ENCODE measurements at places on chromosomes 1 and 21.

- DNase-seq = no peak
Observed at GRCh38 chr1:187051618-187052232, 223.0 kb downstream of the PLA2G4A start.

- DNase-seq = no peak
Observed at GRCh38 chr1:16888860-16889816, 6.6 kb upstream of the RNU1-2 start.

- DNase-seq = no peak
Observed at GRCh38 chr21:27519361-27519760, 552.5 kb upstream of the ADAMTS5 start.

DNA sequence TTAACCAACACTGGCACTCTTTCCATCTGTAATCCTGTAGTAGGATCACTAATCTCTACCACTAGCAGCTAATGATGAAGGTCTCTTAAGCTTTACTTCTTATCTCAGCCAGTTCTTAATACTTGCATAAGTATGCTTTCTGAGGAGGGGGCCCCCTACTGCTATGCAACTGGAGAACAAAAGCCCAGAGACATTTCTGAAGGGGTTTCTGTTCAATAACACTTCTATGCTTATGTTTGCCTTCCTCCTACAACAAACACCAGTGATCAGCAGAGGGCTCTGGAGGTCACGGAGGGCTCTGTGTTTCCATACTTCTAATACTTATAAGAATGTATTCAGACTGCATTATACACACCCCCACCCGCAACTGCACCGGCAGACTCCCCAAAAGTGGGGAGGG is 215.8 kb downstream of the BARHL2 start:
- no peak for DNase-seq

DNA sequence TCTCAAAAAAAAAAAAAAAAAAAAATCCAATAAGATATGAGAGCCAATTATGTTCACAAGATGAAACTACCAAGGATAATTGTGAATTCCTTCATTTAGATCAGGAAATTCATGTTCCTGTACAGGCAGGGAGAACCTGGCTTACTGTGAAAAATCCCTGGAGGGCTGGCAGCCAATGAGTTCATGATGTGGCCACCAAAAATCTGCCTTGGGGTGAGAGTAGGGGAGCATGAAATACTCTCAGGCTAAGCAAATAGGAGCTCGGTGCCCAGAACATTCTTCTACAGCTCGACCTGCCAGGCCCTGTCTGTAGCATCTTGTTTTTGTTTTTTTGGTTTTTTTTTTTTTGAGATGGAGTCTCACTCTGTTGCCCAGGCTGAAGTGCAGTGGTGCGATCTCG is 50.1 kb downstream of the PIK3CD start:
- no peak for DNase-seq

GRCh38 chr1:1599935-1600860 is at the start of gene FNDC10:
FNDC10 (minus strand) TSS chr1:1600135; CDS start chr1:1600015, 120 bp downstream.
- no peak for DNase-seq

- no peak for DNase-seq
Observed at GRCh38 chr1:228349701-228350171, 56.9 kb downstream of the TRIM11 start.

DNA sequence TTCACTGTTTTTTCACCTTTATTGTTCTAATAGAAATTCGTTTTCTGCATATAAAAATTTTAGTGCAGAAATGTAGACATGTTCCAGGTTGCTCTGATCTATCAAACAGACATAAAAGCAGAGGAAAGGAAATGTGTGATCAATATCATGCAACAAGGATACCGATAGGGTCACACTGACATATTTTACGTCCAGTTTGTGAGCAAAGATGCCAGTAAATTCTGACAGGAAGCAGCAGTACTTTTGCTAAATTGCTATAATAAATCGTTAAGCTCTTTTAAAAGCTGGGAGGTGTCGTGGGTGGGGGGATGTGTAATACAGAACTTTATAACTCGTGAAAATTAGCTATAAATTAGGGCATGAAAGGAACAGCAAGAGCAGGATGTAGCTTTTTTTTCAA is 955.2 kb downstream of the BRINP3 start:
- DNase-seq = no peak

- no peak for DNase-seq
Observed at GRCh38 chr1:86477256-86477655, 8.5 kb downstream of the CLCA1 start.

- no peak for DNase-seq
Observed at GRCh38 chr1:45332346-45332720, 5.6 kb downstream of the HPDL start.

- DNase-seq = no peak
Observed at GRCh38 chr1:226661965-226662364, 77.1 kb downstream of the ITPKB start.

GRCh38 chr21:42027822-42028765 is 17.9 kb upstream of the ZBTB21 start:
- no peak for DNase-seq

GRCh38 chr1:3251807-3252428 is 182.9 kb downstream of the PRDM16 start:
- no peak for DNase-seq

DNA sequence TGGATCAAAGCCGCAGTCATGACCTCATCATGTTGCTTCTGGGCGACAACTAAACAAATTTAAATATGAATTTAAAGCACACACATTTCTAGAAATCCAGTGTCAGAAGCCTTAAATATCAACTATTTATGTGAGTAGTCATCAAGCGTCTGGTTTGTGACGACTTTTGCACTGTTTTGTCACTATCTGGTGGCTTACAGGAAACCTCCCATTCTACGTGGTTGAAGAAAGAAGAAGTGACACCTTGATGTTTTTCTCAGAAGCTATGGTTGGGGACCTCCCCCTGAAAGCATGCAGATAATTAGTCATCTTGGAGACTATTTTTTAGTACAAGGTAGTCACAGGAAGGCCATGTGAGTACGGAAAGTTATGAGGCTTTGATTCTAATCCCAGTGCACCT is 58.5 kb downstream of the TENT5C start:
- DNase-seq = no peak

- DNase-seq = no peak
Observed at GRCh38 chr21:28971171-28971570, 21.5 kb downstream of the LTN1 start.

- no peak for DNase-seq
Observed at GRCh38 chr1:153288634-153289275, 24.0 kb downstream of the PGLYRP3 start.

DNA sequence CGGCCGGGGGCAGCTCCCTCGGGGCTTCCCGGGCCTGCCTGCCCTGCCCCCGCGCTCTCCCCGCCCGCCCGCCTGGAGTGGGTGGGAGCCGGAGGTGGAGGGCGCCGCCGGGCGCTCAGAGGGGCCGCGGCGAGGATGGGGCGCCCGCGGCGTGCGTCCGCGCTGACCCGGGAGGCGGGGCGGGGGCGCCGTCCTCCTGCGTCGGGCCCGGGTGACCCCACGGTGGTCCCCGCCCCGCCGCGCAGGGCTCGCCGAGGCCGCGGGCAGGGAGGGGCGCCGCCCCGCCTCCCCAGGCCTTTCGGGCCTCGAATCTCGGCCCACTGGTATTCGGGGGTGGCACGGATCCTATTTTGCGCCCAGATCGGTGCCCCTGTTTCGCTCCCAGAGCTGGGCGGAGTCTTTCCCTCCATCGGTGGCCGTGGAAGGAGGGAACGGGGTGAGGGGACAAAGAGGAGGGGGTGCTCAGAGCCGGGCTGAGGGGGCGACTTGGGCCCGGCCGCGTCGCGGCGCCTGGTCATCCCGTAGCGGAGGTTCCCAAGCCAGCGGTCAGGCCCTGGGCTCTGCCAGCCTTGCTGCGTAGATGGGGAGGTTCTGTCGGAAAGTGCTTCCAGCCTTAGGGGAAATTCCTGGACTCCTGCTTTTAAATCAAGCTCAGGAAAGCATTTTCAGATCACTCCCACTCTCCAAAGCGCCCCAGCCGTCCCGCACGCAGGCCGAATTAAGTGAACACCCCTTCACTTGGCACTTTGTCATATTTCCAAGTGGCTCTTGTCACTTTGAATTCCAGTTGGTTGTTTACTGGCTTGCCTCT is 545 bp downstream of the PATJ start:
- DNase-seq = no peak

DNA sequence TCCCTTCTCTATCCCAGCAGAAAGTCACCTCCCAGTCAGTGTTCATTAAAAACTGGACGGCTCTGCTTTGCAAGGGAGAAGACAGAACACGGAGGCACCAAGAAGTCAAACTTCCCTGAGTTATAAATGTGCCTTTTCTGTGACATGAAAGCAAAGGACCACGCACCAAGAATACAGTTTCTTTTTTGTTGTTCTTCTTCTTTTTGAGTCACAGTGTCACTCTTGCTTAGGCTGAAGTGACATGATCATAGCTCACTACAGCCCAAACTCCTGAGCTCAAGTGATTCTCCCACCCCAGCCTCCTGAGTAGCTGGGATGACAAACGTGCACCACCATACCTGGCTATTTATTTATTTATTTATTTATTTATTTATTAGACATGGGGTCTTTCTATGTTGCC is 22.7 kb downstream of the GLUL start:
- DNase-seq = no peak

GRCh38 chr1:212666116-212666775 is 33.4 kb downstream of the BATF3 start:
- no peak for DNase-seq

GRCh38 chr1:168585191-168585590 is 8.8 kb downstream of the XCL1 start:
- DNase-seq = no peak
